ENCODE measurements at places on chromosomes 11 and 22.

DNA sequence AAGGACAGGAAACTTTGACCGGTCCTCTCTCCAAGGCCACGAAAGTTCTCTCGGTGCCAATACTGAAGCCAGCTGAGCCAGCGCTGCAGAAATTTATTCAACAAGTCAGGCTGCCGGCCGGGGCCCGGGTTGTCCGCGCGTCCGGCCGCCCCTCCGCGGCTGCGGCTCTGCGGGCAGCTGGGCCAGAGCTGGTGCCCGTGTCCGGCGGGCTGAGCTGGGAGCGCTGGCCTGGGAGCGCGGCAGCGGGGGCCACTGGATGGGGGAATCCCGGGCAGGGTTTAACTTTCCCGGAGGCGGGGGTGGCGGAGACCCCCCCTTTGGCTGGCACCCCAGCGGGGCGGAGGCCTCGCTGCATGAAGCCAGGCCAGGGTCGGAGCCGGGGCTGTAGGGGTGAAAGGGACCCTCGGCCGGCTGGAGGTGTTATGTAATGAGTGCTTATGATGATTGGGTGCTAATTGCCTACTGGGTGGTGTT, 12.3 kb upstream of the CACNA1I start:
- no peak for DNase-seq

GRCh38 chr22:45731041-45731797, 59.6 kb downstream of the ATXN10 start:
- no peak for DNase-seq

GRCh38 chr11:87263979-87264378, 226.2 kb downstream of the TMEM135 start:
- DNase-seq = no peak

DNA sequence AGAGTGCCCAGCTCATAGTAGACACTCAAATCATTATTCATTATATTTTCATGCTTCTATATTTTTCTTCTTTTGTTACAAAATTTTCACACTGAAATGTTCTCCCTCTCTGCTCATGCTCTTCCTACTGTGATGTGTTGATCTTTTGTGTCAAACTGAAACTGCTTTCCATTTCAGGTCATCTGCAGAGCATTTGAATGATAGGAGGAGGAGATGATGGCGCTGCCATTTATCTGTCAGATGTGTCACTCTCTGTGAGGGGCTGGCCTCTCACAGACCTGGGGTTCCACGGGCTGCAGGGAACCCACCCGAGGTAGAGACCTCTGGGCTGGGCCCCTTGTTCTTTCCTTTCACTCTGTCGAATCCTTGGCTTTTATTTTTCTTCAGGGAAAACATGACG, 41.1 kb downstream of the OR10A6 start:
- DNase-seq = no peak

GRCh38 chr22:23236026-23236425, 55.7 kb downstream of the BCR start:
- DNase-seq = no peak
